Renal cortical epithelial cell (primary cell): ENCODE measurements at places on chromosomes 4 and X. TPM values are rescaled to one million over a fixed set of nuclear protein-coding genes. Genes with fewer than 3 reads are reported as not detected.

Gene EREG
- 2.0 and 35.9 TPM in 2 replicates for total RNA-seq

Gene PPARGC1A
- 2.3 and 62.4 TPM in 2 replicates for total RNA-seq

Gene STAP1
- total RNA-seq, result not detected in 2 replicates

Gene PIGA
- 13.4 and 20.1 TPM in 2 replicates for total RNA-seq

Gene SCD5
- 57.4 and 84.9 TPM in 2 replicates for total RNA-seq

Gene TAF7L
- 0.10 TPM in 1 of 2 replicates, not detected in the other for total RNA-seq

Gene ZNF518B
- 22.2 and 29.6 TPM in 2 replicates for total RNA-seq

Gene GASK1B
- total RNA-seq, result 2.8 and 4.4 TPM in 2 replicates

Gene GPRIN3
- 0.87 and 3.5 TPM in 2 replicates for total RNA-seq

Gene EDA2R
- 6.3 and 15.2 TPM in 2 replicates for total RNA-seq

Gene CENPVL1
- not detected in 2 replicates for total RNA-seq

Gene PDE5A
- total RNA-seq, result 2.1 and 7.6 TPM in 2 replicates

Gene DRD5
- total RNA-seq, result not detected in 2 replicates

Gene SORCS2
- total RNA-seq, result 1.0 and 11.0 TPM in 2 replicates

Gene YY2
- 0.69 and 5.4 TPM in 2 replicates for total RNA-seq

Gene NUP62CL
- 2.4 and 5.6 TPM in 2 replicates for total RNA-seq

Gene PDE6B
- 11.2 and 21.7 TPM in 2 replicates for total RNA-seq

Gene ART3
- total RNA-seq, result not detected in 2 replicates

Gene MAGEC2
- not detected in 2 replicates for total RNA-seq

Gene ADH1A
- total RNA-seq, result not detected in 2 replicates

Gene HMX1
- total RNA-seq, result not detected in 2 replicates

Gene FGF13
- 0.52 and 0.89 TPM in 2 replicates for total RNA-seq

Gene ANXA5
- total RNA-seq, result 419 and 635 TPM in 2 replicates

Gene IL9R
- not detected in 2 replicates for total RNA-seq

Gene PASD1
- total RNA-seq, result not detected in 2 replicates

Gene RAB9A
- total RNA-seq, result 50.4 and 94.3 TPM in 2 replicates

Gene GAGE12J
- not detected in 2 replicates for total RNA-seq

Gene PCDH7
- 0.94 and 4.0 TPM in 2 replicates for total RNA-seq

Gene GUCY2F
- total RNA-seq, result under 0.01 TPM in 1 of 2 replicates, not detected in the other

Gene RWDD4
- 23.4 and 28.5 TPM in 2 replicates for total RNA-seq

Gene HTT-AS
- total RNA-seq, result not detected in 2 replicates

Gene BLOC1S4
- total RNA-seq, result 18.1 and 21.2 TPM in 2 replicates

Gene CXCL8
- 110 and 1,468 TPM in 2 replicates for total RNA-seq

Gene CHRNA9
- total RNA-seq, result not detected in 2 replicates

Gene ADRA2C
- 0.87 and 1.8 TPM in 2 replicates for total RNA-seq

Gene TMSB15C
- 3.9 and 8.2 TPM in 2 replicates for total RNA-seq

Gene COX18
- total RNA-seq, result 22.7 and 23.8 TPM in 2 replicates

Gene TMEM156
- not detected in 2 replicates for total RNA-seq

Gene ARSJ
- 31.7 and 39.6 TPM in 2 replicates for total RNA-seq

Gene MAGED4
- total RNA-seq, result 31.8 and 42.3 TPM in 2 replicates

Gene PAGE2B
- total RNA-seq, result not detected in 2 replicates

Gene LEF1
- total RNA-seq, result 0.52 and 18.6 TPM in 2 replicates

Gene RAP2C
- 22.9 and 26.9 TPM in 2 replicates for total RNA-seq

Gene LUZP4
- total RNA-seq, result not detected in 2 replicates

Gene NEIL3
- 0.60 and 5.2 TPM in 2 replicates for total RNA-seq

Gene TCEAL7
- total RNA-seq, result 2.8 and 8.2 TPM in 2 replicates

Gene FAM241A
- total RNA-seq, result 0.85 and 1.4 TPM in 2 replicates

Gene CITED1
- not detected in 2 replicates for total RNA-seq

Gene MAB21L2
- not detected in 2 replicates for total RNA-seq

Gene DSPP
- total RNA-seq, result not detected in 2 replicates

Gene SULT1B1
- not detected in 2 replicates for total RNA-seq

Gene CLDN22
- total RNA-seq, result not detected in 2 replicates

Gene SPANXB1
- total RNA-seq, result not detected in 2 replicates

Gene UCHL1
- 556 and 1,155 TPM in 2 replicates for total RNA-seq

Gene POLN
- total RNA-seq, result 1.2 and 5.5 TPM in 2 replicates
